Naive thymus-derived CD8-positive, alpha-beta T cell (primary cell): ENCODE measurements at places on chromosomes 1 and 21.

- peak overlapping the region; percentile 20 for H3K27ac ChIP-seq
- H3K4me1 ChIP-seq = peaks cover 20% of the 10 kb centered on the region
- no peaks in the 10 kb centered on the region for H3K27me3 ChIP-seq
- DNase-seq = no peak
- no peak overlapping the region for H3K4me3 ChIP-seq
These were observed 139.0 kb downstream of the DPYD start for GRCh38 chr1:97781762-97782337.

DNA sequence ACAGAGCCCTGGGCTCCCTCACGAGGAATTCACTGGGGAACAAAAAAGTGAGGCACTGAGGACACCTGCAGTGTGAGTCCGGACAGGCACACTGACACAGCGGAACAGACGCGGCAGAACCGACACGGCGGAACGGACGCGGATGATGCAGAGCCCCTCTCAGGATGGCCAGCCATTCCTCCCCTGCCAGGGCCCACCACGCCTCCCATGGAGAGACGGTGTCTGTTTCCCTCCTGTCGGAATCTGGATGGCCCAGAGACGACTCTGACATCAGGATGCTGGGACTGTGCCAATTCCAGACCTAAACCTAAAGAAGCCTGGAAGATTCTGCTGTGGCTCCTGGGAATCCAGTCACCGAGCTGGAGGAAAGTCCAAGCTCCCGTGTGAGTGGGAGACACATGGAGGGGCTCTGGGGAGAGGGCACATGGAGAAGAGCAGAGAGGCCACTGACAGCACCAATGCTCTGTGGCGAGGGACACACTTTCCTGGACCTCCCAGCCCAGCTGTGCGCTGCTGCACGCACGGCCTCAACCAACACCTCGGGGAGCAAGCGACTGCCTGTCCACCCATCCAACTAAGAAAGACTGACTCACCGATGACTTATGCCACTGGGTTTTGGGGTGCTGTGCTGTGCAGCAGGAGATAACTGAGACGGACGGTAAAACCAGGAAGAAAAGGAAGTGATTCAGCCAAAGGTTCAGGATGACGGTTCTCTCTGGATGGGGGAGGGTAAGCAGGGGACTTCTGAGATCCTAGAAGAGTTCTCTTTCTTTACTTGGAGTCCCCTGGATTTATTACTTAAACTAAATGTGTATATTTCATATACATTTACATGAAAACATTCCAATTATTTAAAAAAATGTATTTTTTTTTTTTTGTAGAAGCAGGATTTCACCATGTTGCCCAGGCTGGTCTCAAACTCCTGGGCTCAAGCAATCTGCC lies 23.3 kb downstream of the ZBTB17 start:
- H3K27me3 ChIP-seq = no peaks in the 10 kb centered on the region
- H3K27ac ChIP-seq = peak overlapping the region; percentile 94
- DNase-seq = peak; percentile 60
- peaks cover 27% of the 10 kb centered on the region for H3K36me3 ChIP-seq

DNA sequence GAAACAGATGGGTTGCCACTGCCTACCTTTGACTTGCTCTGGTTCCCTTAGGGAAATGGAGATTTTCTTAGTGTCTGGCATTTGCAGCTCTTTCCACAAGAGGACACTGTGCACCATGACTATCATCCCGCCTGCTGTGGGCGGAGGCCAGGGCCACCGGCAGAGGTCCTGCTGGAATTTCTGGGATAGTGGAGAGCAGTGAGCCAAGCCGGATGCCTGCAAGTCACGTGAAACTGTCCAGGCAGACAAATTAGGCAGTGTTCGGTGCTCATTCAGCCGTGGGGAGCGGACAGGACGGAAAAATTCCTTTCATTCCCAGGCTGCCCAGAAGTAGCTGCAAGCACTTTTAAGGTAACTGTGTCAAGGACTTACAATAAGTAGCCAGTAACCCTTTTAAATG lies 43.4 kb downstream of the IGSF5 start:
- peaks cover 8% of the 10 kb centered on the region for H3K27me3 ChIP-seq
- no peak for DNase-seq
- H3K36me3 ChIP-seq = no peaks in the 10 kb centered on the region
- no peak overlapping the region for H3K4me3 ChIP-seq
- H3K4me1 ChIP-seq = no peaks in the 10 kb centered on the region

DNA sequence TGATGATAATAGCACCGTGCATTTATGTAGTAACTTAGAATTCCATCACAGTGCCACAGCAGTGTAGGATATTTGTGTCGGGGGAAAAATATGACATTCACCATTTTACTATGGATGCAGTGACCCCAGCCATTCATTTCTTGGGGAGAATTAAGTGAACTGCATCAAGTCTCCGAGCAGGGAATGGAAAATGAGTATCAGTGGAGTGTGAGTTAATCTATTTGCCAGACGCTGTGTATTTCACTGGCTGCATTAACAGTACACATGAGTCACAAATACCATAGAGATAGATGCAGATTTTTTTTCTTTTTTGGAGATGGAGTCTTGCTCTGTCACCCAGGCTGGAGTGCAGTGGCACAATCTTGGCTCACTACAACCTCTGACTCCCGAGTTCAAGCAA lies 33.8 kb upstream of the SLC45A1 start:
- H3K27me3 ChIP-seq = peaks cover 40% of the 10 kb centered on the region
- no peak overlapping the region for H3K4me3 ChIP-seq
- DNase-seq = no peak
- no peak overlapping the region for H3K27ac ChIP-seq
- H3K36me3 ChIP-seq = no peaks in the 10 kb centered on the region

- H3K36me3 ChIP-seq = no peaks in the 10 kb centered on the region
- no peaks in the 10 kb centered on the region for H3K27me3 ChIP-seq
- no peak for DNase-seq
These were observed 704 bp downstream of the S100A16 start for GRCh38 chr1:153612111-153612754.

- H3K4me1 ChIP-seq = no peaks in the 10 kb centered on the region
- H3K27ac ChIP-seq = no peak overlapping the region
- H3K27me3 ChIP-seq = no peaks in the 10 kb centered on the region
These were observed 12.3 kb downstream of the LRRN2 start for GRCh38 chr1:204673209-204673608.

GRCh38 chr1:168408539-168408865 lies 127.8 kb downstream of the TBX19 start:
- DNase-seq = no peak
- H3K36me3 ChIP-seq = peaks cover 4% of the 10 kb centered on the region
- no peak overlapping the region for H3K27ac ChIP-seq
- peaks cover 36% of the 10 kb centered on the region for H3K4me1 ChIP-seq

GRCh38 chr1:230875370-230875769 lies 7.0 kb upstream of the C1orf198 start:
- H3K27ac ChIP-seq = no peak overlapping the region
- no peaks in the 10 kb centered on the region for H3K36me3 ChIP-seq
- peaks cover 52% of the 10 kb centered on the region for H3K27me3 ChIP-seq
- H3K4me3 ChIP-seq = no peak overlapping the region
- DNase-seq = no peak

DNA sequence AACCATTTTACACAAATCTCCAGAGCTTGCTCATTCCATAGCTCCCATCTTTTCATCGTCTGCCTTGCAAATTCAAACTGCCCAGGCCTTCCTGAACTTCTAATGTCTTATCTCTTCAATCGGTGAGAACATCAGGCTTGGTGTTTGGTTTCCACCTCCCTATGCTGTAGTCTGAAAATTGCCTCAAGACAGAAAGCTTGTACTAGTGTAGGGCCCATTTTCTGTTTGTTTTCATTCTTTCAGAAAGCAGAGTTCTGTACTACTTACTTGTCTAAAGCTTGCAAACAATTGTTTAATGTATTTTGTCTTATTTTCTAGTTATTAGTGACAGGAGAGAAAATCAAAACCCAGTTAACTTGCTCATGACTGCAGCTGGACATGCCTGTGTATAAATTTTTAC lies 16.8 kb downstream of the HOOK1 start:
- DNase-seq = no peak
- H3K4me3 ChIP-seq = no peak overlapping the region
- H3K27me3 ChIP-seq = no peaks in the 10 kb centered on the region

GRCh38 chr1:154951901-154952657 lies 3.8 kb downstream of the PBXIP1 start:
- H3K4me1 ChIP-seq = peaks cover 78% of the 10 kb centered on the region
- peak overlapping the region; percentile 98 for H3K4me3 ChIP-seq
- H3K27me3 ChIP-seq = no peaks in the 10 kb centered on the region
- no peaks in the 10 kb centered on the region for H3K36me3 ChIP-seq
- H3K27ac ChIP-seq = peak overlapping the region; percentile 100

- H3K27me3 ChIP-seq = peaks cover 16% of the 10 kb centered on the region
- no peak overlapping the region for H3K4me3 ChIP-seq
- no peaks in the 10 kb centered on the region for H3K4me1 ChIP-seq
- H3K27ac ChIP-seq = no peak overlapping the region
- no peak for DNase-seq
- H3K36me3 ChIP-seq = no peaks in the 10 kb centered on the region
These were observed 87.5 kb downstream of the DDX20 start for GRCh38 chr1:111843177-111843576.

DNA sequence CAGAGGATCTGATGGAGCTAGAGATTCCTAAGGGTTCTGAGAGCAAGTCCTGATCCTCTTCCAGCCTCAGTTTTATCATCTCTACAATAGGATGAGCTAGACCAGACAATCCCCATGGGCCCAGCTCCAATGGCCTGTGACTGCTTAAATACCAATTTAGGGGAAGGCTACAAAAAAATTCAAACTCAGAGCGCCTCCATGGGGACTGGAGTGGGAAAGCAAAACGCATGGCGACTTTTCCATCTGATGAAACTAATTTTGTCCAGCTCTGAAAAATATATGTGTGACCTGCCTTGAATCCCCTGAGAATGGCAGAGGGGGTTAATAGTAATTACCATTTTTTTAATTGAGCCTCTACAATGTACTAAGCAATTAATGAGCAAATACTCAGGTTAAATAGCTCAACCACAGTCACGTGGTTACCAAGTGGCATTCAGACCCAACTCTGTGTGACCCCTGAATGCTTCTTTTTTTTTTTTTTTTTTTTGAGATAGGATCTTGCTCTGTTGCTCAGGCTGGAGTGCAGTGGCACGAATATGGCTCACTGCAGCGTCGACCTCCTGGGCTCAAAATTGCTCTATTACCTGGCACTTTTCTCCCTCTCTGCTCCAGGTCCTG lies 8.4 kb downstream of the EXTL1 start:
- H3K36me3 ChIP-seq = no peaks in the 10 kb centered on the region
- no peaks in the 10 kb centered on the region for H3K27me3 ChIP-seq
- H3K4me1 ChIP-seq = peaks cover 9% of the 10 kb centered on the region
- no peak overlapping the region for H3K4me3 ChIP-seq
- H3K27ac ChIP-seq = no peak overlapping the region
- no peak for DNase-seq

- H3K4me1 ChIP-seq = no peaks in the 10 kb centered on the region
- peaks cover 24% of the 10 kb centered on the region for H3K27me3 ChIP-seq
- H3K27ac ChIP-seq = no peak overlapping the region
- no peak for DNase-seq
- H3K4me3 ChIP-seq = no peak overlapping the region
These were observed 9.9 kb upstream of the BACE2 start for GRCh38 chr21:41158026-41158425.

- H3K27ac ChIP-seq = no peak overlapping the region
- no peaks in the 10 kb centered on the region for H3K4me1 ChIP-seq
- peaks cover 7% of the 10 kb centered on the region for H3K36me3 ChIP-seq
- DNase-seq = no peak
- H3K4me3 ChIP-seq = no peak overlapping the region
- no peaks in the 10 kb centered on the region for H3K27me3 ChIP-seq
These were observed 21.5 kb upstream of the SDC3 start for GRCh38 chr1:30929944-30930525.

GRCh38 chr1:109208394-109208793 lies 5.3 kb upstream of the SARS1 start:
- H3K36me3 ChIP-seq = no peaks in the 10 kb centered on the region
- no peaks in the 10 kb centered on the region for H3K4me1 ChIP-seq
- no peak for DNase-seq
- peaks cover 3% of the 10 kb centered on the region for H3K27me3 ChIP-seq
- no peak overlapping the region for H3K4me3 ChIP-seq
